Thymus (tissue), 14 donors: ENCODE measurements at places on chromosomes 3 and 15.

DNA sequence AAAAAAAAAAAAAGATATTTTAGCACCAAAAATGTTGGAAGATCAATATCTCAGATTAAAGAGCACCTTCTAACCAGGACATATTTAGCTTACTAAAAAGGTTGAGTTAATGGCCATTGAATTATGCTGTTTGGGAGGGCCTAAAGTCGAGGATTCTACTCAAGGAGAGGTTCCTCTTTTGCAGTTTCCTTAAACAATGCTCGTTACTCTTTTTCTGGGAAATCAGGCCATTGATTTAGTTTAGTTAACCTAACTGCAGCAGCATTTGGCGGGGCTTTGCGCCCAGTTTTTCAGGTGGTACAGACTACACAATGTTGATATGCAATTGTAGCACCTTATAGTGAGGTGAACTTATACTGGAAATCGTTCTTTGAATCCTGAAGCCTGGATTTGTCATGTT is 6.8 kb downstream of the ABHD2 start:
- H3K36me3 ChIP-seq: peaks cover 2% of the 10 kb centered on the region
- no peak overlapping the region for H3K4me3 ChIP-seq
- no peak overlapping the region for H3K27ac ChIP-seq
- no peak for DNase-seq

- no peak overlapping the region for H3K4me3 ChIP-seq
- H3K27ac ChIP-seq: no peak overlapping the region
- no peaks in the 10 kb centered on the region for H3K27me3 ChIP-seq
- H3K36me3 ChIP-seq: no peaks in the 10 kb centered on the region
- DNase-seq: no peak
- no peaks in the 10 kb centered on the region for H3K4me1 ChIP-seq
These were observed 184.5 kb upstream of the ADAMTS9 start for GRCh38 chr3:64872345-64872744.

- no peaks in the 10 kb centered on the region for H3K4me1 ChIP-seq
- H3K4me3 ChIP-seq: no peak overlapping the region
- no peak overlapping the region for H3K27ac ChIP-seq
- no peaks in the 10 kb centered on the region for H3K36me3 ChIP-seq
- no peaks in the 10 kb centered on the region for H3K27me3 ChIP-seq
These were observed 11.8 kb upstream of the MYO1E start for GRCh38 chr15:59384507-59384906.

- no peaks in the 10 kb centered on the region for H3K36me3 ChIP-seq
- H3K27ac ChIP-seq: no peak overlapping the region
- H3K4me3 ChIP-seq: no peak overlapping the region
- DNase-seq: no peak
- H3K27me3 ChIP-seq: no peaks in the 10 kb centered on the region
These were observed 32.0 kb downstream of the KLHL25 start for GRCh38 chr15:85762756-85763127.

DNA sequence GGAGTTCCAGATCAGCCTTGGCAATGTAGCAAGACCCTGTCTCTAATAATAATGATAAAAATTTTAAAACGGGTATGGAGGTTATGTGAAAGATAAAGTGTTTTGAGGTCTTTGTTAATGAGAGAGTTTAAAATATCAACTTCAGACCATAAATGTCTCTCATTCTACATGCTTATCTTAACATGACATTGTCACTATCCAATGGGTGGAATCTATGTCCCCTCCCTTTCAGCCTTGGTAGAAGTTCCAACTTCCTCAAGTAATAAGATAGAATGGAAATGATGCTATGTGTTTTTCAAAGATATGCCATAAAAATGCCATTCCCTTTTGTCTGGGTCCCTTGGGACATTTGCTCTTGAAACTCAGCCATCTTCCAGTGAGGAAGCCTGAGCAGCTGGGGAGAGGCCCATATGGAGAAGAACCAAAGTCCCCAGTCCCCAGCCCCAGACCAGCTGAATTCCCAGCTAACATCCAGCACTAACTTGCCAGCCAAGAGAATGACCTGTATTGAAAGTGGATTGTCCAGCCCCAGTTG is 17.0 kb downstream of the RPSA start:
- H3K36me3 ChIP-seq: no peaks in the 10 kb centered on the region
- H3K27me3 ChIP-seq: no peaks in the 10 kb centered on the region
- no peaks in the 10 kb centered on the region for H3K4me1 ChIP-seq
- H3K4me3 ChIP-seq: no peak overlapping the region
- DNase-seq: no peak

DNA sequence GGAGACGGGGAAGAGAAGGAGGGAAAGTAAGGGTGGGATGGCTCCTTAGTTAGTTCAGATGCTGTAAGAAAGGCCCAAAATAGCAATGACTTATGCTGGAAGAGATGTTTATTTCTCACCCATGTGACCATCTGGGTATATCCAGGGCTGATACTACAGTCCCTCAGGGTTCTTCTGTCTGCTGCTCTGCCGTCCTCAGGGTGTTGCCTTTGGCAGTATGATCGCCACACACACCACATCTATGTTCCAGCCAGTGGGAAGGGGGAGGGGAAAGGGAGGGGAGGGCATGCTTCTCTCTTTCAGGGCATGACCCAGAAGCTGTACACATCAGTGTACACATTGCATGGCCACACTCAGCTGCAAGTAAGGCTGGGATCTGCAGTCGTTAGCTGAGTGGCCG is 10.2 kb downstream of the CD276 start:
- DNase-seq: no peak
- H3K4me3 ChIP-seq: no peak overlapping the region
- H3K27me3 ChIP-seq: peaks cover 30% of the 10 kb centered on the region
- no peak overlapping the region for H3K27ac ChIP-seq
- H3K36me3 ChIP-seq: no peaks in the 10 kb centered on the region
- peaks cover 16% of the 10 kb centered on the region for H3K4me1 ChIP-seq

DNA sequence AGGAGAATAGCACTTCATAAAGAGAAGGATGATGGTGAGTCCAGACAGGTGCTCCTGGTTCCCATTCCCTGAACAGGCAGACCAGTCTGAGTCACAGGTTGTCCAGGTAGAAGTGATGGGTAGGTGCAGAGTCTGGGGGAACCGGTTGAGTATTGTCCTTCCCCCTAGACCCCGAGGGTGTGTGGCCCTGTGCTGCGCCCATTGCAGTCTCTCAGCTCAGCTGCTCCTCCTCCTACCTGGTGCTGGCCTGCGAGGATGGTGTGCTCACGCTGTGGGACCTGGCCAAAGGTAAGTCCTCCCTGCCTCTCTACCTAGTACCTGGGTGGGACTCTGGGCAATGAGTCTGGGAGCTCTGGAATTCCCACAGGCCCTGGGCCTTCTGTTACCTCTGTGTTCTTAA is 19.8 kb downstream of the MESP1 start:
- H3K4me3 ChIP-seq: no peak overlapping the region
- peaks cover 14% of the 10 kb centered on the region for H3K27me3 ChIP-seq
- no peaks in the 10 kb centered on the region for H3K4me1 ChIP-seq
- no peak for DNase-seq
- no peak overlapping the region for H3K27ac ChIP-seq

- no peak for DNase-seq
- no peak overlapping the region for H3K27ac ChIP-seq
- no peaks in the 10 kb centered on the region for H3K27me3 ChIP-seq
- H3K4me1 ChIP-seq: no peaks in the 10 kb centered on the region
- no peak overlapping the region for H3K4me3 ChIP-seq
These were observed 58.7 kb upstream of the MRPL3 start for GRCh38 chr3:131561511-131561910.

DNA sequence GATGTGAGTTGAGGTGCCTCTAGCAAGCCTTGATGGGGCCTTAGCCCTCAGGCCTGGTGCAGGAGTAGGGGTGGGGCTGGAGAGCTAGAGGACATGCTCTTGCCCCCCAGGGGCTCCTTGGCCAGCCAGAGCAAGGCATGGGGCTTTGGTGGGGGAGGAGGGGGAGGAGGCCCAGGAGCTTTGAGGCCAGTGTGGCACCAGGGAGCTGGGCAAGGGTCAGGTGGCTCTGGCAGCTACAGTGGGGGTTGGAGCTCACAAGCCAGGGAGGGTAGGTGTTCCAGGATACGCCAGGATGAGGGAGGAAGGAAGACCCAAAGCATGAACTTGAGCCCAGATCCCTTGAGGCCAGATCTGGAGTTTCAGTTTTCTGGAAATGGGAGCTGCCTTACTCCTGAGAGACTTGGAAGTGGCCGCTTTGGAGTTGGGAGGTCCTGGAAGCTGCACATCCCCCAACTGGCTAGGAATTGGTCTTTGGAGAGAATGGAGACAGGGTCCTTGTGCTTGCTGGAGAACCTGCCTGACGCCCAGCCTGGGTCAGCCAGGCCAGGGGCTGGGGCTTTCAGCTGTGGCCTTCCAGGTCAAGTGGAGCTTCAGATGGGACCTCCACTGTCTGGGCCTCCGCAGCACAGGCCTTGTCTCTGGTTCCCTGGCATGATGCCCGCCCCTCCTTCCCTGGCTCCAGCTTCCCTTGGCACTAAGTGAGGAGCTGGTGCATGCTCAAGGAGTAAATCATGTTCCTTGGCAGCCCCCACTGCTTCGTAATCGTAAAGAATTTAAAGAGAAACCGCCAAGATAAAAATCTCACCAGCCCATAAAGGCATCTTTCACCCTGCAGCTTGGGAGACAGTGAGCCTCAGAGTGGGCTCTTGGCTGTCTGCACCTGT is 8.7 kb downstream of the SEMA3F start:
- DNase-seq: no peak
- no peak overlapping the region for H3K4me3 ChIP-seq
- no peak overlapping the region for H3K27ac ChIP-seq

DNA sequence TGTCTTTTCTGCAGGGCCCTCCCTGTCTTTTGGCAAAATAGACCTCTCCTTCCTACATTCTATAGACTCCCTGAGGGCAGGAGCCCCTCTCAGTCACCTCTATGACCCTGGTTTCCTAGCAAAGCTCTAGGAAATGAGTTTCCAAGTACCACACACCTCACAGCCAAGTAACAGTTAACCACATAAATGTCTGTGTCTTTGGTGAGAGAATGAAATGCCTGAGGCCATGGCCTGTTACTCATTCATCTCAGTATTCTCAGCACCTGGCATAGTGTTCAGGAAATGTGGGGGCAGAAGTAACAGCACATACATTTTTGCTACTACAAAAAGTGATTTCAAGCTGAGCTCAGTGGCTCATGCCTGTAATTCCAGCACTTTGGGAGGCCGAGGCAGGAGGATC is 21.0 kb downstream of the RFT1 start:
- H3K27ac ChIP-seq: peak overlapping the region; percentile 81
- no peak for DNase-seq
- H3K36me3 ChIP-seq: peaks cover 24% of the 10 kb centered on the region

GRCh38 chr3:17579289-17580031 is 163.0 kb downstream of the TBC1D5 start:
- no peak for DNase-seq
- no peaks in the 10 kb centered on the region for H3K27me3 ChIP-seq
- H3K4me3 ChIP-seq: no peak overlapping the region
- peaks cover 3% of the 10 kb centered on the region for H3K4me1 ChIP-seq
- no peaks in the 10 kb centered on the region for H3K36me3 ChIP-seq

- H3K27ac ChIP-seq: no peak overlapping the region
- H3K27me3 ChIP-seq: no peaks in the 10 kb centered on the region
- no peaks in the 10 kb centered on the region for H3K4me1 ChIP-seq
- no peak overlapping the region for H3K4me3 ChIP-seq
These were observed 259.5 kb upstream of the LYSMD4 start for GRCh38 chr15:99992611-99993231.

- no peak overlapping the region for H3K27ac ChIP-seq
- no peak overlapping the region for H3K4me3 ChIP-seq
These were observed 42.5 kb downstream of the ADAMTS7 start for GRCh38 chr15:78768531-78769408.

DNA sequence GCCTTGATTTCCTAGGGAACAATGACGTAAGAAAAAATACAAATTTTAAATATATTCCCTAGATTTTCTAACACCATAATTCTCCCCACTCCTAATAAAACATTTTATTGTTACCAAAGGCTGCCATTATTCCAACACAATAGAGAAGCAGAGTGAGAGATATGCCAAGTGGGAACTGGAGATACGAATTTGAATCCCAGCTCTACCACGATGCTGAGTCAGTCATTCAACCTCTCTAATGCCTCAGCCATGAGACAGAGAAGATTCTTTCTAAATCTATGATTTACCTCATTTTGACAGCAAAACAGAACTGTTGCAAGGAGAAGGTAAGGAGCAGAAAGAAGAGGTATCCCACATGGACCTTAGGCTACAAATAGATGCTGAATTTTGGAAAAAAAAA is 112.5 kb downstream of the IGF2BP2 start:
- H3K4me1 ChIP-seq: peaks cover 15% of the 10 kb centered on the region

DNA sequence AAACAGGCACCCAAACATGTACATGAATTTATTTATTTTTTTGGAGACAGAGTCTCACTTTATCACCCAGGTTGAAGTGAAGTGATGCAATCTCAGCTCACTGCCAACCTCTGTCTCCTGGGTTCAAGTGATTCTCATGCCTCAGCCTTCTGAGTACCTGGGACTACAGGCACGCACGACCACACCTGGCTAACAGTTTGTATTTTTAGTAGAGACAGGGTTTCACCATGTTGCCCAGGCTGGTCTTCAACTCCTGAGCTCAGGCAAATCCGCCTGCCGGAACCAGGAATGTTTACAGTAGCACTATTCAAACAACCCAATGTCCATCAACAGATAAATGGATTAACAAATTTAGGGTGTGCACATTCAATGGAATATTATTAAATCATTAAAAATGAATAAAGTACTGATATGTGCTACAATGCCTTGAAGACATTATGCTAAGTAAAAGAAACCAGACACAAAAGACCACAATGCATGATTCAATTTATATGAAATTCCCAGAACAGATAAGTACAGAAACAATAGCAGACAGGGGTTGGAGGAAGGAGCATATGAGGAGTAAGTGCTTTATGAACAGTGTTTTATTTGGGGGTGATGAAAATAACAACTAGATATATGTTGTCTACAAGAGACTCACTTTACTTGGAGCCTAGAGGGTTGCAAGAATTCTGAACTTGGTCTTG is 1.3 kb downstream of the LEO1 start:
- no peaks in the 10 kb centered on the region for H3K27me3 ChIP-seq
- no peak for DNase-seq
- peak overlapping the region; percentile 86 for H3K4me3 ChIP-seq
- H3K4me1 ChIP-seq: peaks cover 5% of the 10 kb centered on the region

DNA sequence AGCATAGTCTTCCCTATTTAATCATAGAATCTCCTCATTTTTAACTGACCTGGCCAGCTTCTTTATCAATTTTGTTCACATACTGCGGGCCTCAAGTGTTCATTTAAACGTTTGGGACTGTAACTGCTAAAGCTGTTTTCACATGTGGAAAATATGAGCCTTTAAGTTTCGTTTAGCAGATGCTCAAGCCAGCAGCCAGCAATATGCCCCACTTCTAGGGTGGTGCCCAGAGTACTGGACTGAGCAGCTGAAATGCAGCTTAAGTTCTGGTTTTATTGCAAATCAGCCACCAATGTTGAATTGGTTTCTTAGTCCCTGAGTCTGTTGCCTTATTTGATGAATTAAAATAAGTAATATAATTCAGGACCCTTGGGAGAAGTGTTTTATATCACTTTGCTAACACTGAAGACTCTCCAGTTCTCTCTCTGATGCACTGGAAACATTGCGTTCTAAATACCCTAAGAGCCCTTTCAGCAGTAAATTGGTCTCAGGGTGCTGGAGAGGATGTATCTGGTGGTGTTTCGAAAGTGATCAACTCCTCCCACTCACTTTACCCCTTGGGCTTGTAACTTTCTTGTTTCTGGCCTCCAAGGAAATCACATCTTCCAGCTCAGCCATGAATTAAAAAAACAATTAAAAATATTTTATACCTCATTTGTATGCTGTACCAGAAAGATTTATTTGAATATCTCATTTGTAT is 61.7 kb downstream of the B3GALNT1 start:
- no peaks in the 10 kb centered on the region for H3K36me3 ChIP-seq
- H3K4me3 ChIP-seq: no peak overlapping the region
- DNase-seq: no peak
- no peak overlapping the region for H3K27ac ChIP-seq
- no peaks in the 10 kb centered on the region for H3K27me3 ChIP-seq
